ENCODE measurements at places on chromosomes 7 and 10. TPM values are rescaled to one million over a fixed set of nuclear protein-coding genes. Genes with fewer than 3 reads are reported as not detected.

The IFIT3 gene
- total RNA-seq, result 5.9 TPM

The TACC2 gene
- 349 TPM for total RNA-seq

The CCDC126 gene
- 10.8 TPM for total RNA-seq

DNA sequence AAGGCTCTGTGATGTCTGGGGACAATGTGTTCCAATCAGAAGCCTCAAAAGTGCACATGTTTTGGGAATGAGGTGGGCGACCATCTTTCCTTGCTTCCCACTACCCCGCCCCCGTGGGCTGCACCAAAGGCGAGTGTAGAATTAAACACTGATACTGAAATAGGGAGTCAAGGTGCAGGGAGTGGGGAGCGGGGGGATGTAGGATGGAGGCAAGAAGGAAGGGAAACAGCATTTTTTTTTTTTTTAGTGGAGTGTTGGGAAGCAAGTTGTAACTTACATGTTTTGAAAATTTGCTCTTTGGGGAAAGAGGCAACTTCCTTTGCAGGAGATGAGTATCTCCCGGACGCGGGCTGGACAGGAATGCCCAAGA is 484 bp upstream of the DLX5 start:
- DNase-seq, result no peak
